Tibial artery (tissue), 4 donors: ENCODE measurements at places on chromosomes 3 and 15.
A peak's percentile ranks its signal among the peaks of the same experiment; 100 is the strongest.

DNA sequence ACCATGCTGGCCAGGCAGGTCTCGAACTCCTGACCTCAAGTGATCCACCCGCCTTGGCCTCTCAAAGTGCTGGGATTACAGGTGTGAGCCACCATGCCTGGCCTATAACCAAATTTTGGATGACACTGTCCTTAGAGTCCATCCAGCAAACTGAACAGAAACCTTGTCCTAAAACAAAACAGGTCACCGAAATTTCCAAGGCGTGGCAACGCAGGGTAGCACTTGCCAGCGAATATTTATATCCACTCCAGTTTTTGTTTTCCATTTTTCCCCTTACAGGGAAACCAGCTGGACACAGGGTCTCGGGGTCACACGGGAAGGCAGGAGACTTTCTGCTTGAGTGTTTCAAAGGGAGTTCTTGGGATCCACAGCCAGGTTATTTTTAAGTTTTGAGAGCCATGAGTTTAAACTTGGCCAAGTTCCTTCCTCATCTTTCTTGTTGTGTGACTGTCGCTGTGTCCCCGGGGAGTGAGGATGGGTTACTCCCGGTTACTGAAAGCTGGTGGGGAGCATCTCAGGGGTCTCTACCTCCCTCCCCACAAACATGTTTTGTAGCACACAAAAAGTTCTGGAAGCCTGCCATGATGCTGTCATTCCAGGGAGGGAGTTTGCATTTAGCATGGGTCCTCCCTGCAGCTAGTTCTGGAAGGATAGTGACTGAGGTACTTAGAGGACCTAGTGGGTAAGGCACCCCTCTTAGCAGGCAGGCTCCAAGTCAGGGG lies 12.6 kb downstream of the LIMD1 start:
- peak; percentile 83 for DNase-seq

DNA sequence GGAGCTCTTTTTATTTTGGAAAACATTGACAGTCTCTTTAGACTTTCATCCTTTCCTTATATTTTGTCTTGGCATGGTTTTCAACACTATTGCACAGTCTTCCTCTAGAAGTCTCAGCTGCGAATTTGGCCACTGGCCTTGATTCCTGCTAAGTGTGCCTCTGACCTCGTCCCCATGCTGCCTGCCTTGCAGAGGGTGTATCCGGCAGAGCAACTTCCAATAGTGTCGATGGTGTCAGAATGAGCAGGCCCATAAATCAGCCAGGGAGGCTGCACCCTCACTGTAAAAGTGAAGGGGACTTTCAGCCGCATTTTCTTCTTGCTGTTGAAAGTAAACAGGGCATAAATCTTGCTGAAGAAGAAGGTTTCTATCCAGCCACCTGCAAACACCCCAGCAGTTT lies 336.7 kb upstream of the TRIM42 start:
- DNase-seq = no peak

GRCh38 chr3:116966649-116967048 lies 257.1 kb downstream of the TUSC7 start:
- DNase-seq = no peak

DNA sequence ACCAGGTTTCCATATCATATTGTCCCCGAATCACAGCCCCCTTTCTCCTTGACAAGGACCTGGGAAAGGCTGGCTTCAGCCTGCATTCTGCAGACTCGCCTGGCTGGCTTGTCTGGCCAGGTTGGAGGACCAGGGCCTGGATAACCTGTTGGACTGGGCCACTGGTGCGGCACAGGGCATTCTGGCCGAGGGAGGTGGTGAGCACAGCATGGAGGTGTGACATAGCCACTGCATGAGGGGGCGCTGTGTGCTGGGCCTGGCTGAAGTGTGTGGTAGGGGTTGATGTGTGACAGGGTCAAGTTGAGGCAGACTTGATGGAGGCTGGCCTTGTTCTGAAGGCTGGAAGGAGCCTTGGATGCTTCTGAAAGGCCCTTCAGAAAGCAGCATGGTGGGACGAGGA lies 2.9 kb downstream of the ESYT3 start:
- no peak for DNase-seq

DNA sequence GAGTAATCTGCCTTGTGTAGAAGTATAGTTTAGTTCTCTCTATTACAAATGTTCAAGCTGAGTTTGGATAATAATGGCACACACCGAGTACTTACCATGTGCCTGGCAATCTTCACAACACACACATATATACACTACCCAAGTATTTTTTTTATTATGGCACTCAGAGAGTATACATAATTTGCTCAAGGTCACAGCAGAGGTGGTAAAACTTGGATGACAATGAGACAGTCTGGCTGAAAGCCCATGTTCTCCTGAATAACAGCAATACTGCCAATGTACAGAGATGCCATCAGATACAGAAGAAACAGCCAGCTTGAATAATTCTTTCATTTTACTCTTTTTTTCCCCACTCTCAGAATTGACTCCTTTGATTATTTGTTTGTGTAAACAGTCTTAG lies 460.0 kb downstream of the CNTN6 start:
- no peak for DNase-seq

DNA sequence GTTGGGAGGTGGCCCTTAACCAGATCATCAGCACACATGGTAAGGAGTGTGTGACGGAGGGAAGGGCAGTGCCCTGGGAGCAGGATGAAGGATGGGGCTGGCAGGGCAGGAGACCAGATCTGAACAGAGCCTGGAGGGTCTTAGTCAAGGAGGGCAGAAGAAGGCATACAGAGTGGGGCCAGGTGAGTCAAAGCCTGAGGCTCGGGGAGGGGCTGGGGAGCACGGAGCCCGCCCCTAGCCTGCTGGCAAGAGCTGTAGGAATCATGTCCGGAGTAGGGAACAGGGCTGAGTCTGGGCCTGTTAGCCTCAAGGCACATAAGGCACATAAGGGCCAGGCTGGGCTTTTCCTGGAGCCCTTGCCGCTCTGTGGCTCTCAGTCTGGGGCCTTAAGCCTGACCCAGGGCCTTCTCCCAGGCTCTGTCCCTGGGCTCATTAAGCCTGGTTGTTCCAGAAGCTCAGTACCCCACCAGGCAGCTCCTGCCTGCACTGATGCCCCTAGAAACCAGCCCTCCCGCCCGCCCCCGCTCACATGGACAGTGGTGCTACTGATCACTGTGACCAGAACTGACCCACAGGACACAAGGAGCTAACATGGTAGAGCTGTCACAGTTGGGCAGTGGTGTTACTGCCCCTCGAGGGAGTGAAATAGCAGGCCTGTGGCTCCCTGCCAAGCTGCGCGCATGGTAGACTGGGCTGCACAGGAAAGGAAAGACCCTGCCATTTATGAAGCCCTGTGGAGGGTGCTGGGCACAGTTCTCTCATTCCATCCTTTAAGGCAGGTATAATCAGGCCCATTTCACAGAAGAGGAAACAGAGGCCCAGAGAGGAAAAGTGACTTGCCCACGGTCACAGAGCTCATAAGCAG lies 14.6 kb downstream of the ISG20 start:
- DNase-seq = no peak

DNA sequence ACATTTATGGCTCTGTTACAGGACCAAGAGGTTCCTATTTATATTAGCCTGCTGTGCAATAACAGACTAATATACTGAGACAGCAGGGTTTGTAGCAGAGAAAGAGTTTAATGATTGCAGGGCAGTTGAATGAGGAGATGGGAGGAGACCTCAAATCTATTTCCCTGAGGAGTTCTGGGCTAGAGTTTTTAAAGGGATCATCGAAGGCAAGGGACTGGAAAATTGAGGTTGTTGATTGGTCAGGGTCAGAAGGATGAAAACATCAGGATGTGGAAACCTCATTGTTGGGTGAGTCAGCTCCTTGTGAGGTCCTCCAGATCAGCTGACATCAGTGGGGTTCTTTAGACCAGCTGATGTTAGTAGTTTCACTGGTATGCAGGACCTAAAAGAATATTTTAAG lies 60.6 kb upstream of the GOLGA8B start:
- no peak for DNase-seq

GRCh38 chr3:117059067-117059955 lies 349.7 kb downstream of the TUSC7 start:
- DNase-seq = no peak

DNA sequence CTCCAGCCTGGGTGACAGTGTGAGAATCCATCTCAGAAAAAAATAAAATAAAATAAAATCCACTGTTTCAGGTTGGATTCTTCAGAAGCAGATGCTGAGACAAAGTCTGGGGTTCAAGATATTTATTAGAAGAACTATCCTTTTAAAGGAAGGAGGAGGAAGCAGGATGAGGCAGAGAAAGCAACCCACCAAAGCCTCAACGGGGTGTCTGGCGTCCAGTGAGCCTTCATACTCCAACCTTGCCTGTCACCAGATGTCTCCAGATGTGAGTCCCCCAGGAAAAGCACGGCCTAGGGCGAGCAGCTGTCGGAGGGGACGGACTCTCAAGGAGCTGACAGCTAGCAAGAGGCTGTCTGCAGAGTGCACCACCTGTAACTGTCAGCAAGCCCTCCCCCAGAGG lies 37.3 kb downstream of the MB21D2 start:
- no peak for DNase-seq

GRCh38 chr3:53222183-53222901 lies 33.5 kb downstream of the TKT start:
- DNase-seq = no peak

GRCh38 chr15:78695046-78695671 lies 54.1 kb upstream of the CHRNB4 start:
- no peak for DNase-seq

GRCh38 chr3:32302601-32303398 lies 64.3 kb downstream of the CMTM8 start:
- DNase-seq = no peak

GRCh38 chr15:70150405-70150747 lies 52.7 kb upstream of the TLE3 start:
- no peak for DNase-seq

GRCh38 chr3:13838421-13838820 lies 41.5 kb downstream of the WNT7A start:
- no peak for DNase-seq
